ENCODE measurements at places on chromosomes 5 and 9. TPM values are rescaled to one million over a fixed set of nuclear protein-coding genes. Genes with fewer than 3 reads are reported as not detected.

Gene TEX48
- total RNA-seq: not detected

Gene CCDC192
- total RNA-seq: not detected

GRCh38 chr9:5566054-5566618 lies 55.8 kb downstream of the PDCD1LG2 start:
- DNase-seq: no peak

- DNase-seq: no peak
Observed at GRCh38 chr9:113301548-113301947, 1.6 kb downstream of the RNF183 start.
